ENCODE measurements at places on chromosomes 7 and 10.

DNA sequence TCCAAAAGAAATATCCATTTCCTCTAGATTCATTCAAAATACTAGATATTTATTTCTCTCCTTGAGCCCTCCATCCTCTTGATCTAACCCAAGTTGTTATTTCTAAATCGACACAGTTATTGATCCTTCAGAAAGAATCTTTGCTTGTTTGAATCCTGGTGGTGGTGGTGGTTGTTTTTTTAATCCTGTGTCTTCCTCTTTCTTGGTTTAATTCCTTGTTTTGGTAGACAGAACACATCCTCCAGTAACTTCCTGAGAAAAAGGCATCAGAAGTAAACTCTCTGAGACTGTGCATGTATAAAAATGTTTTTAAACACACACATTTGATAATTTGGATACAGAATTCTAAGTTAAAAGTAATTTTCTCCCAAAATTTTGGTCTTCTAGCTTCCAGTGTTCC lies 49.9 kb downstream of the SIRT1 start:
- DNase-seq, result no peak

DNA sequence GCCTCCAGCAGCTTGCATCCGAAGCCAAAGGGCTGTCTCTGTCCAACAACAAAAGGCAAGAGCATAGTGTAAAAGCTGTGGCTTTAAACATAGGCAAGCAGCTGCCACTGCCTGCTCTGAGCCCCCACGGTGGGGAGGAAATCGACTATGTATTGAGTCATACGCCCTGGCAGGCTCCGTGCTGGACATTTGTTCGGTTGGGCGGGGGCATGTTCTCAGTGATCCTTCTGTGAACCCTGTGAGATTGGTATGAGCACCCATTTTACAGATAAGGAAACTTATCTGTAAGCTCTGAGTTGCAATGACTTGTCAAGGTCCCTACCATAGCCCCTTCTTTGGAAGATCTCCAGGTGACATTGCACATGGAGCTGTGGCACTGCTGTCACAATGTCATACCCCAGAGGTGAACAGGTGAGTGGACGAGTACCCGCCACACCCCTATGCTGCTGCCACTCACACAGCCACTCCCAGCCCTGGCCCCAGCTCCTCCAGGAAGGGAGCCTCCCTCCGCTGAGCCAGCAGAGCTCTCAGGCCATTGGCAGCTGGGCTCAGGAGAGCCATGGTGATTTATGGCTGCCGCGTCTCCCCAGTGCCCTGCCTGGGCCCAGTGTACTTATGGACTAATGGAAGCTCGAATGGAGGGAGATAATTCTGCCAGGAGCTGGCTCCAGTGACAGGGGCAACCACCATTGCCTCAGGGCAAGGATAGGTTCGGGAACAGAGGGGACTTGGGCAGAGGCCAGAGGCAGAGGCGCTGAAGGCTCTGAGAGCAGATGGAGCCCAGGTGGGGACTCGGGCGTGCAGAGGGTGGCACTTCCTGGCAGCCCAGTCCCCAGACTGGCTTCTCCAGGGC lies 43.7 kb downstream of the UNC5B start:
- no peak for DNase-seq

GRCh38 chr7:96427143-96427542 lies 105.2 kb upstream of the SLC25A13 start:
- DNase-seq, result no peak

DNA sequence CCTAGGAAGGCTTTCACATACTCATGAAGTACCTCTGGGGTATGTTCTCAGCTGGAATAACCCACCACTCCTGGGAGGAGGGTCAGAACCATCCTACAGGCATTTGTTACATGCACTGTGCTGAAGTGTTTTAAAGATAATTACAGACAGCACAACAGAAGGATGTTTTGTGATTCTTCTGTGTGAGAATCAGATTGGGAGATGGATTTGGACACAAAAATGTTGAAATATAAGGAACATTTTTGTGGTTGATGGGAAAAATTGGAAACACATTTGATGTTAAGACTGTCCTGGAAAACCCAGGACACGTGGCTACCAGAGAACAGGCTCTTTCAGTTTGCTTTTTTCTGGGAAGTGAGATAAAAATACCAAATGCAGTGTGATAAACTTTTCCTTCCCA lies 61.4 kb downstream of the BICC1 start:
- DNase-seq, result no peak

DNA sequence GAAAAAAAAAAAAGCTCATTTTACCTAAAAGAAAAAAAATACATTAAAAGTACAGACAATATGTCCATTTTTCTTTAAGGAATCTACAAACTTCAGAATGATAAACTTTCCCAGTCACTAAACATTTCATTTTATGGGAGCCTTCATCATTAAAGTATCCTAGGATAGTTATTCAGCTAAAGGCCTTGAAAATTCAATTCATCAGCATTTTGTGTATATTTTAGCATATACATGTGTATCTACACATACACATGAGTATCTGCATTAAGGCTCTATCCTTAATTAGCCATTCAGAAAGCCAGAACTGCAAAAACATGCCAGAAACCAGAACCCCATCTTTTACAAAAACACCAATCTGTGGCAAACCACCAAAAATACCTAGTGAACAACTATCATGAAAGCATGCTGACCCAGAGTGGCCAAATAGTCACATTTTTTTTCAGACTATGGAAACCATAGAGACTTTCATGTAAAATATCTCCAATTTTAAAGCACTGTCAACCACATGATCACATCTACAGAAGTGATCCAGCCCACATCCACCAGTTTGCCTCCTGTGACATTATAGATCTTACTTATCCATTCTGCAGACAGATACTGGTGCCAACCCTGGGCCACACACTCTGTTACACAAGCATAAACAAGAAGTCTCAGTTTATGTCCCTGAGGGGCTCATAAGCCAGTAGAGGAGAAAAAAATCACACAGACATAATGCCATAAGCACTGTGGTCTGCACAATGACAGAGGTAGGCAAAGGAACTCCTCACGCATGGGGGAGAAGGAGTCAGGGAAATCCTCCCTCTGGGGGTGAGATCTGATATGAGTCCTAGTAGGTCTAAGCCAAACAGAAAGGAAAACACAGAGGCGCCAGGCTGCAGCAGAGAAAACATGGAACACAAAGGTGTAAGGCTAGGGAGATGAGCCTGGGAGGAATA lies 79.2 kb downstream of the SRPK2 start:
- no peak for DNase-seq

DNA sequence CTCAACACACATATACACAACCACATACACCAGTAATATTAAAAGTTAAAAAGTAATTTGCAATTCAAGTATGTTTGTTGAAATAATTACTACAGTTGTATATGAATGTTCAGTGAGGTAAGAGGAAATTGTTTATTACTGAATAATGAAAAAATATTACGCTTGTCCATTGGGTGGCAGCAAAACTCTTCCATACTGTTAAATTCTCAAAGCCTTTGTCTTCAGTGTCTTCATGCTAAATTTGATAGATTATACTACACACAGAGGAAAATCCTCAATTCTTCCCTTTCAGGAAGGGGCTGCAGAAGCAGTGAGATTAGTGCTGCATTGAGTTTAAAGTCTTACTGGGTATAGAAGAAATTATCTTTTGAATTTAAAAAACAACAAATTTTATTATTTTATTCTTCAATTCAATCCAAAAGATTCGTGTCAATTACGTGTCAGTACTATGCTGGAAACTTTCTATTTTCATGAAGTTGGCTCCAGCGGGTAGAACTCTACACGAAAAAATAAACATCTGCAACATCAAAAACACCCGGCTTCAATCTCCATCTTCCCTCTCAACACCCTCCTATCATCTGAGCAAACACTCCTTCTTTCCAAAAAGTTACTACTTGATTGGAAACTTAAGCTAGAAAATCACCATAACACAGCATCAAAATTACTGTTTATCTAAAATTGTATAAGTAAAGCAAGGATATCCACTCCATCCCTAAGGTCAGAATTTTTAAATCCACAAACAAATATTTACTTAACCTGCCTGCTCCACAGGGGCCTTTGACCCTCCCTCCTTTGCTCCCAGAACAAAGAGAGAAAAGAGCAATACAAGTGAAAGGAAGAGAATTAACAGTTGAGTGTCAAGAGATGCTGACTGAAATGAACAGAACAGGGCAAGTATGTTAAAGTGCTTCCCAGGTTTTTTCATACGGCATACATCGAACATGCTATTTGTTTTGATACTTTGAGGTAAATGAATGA lies 37.0 kb upstream of the TES start:
- DNase-seq, result no peak

DNA sequence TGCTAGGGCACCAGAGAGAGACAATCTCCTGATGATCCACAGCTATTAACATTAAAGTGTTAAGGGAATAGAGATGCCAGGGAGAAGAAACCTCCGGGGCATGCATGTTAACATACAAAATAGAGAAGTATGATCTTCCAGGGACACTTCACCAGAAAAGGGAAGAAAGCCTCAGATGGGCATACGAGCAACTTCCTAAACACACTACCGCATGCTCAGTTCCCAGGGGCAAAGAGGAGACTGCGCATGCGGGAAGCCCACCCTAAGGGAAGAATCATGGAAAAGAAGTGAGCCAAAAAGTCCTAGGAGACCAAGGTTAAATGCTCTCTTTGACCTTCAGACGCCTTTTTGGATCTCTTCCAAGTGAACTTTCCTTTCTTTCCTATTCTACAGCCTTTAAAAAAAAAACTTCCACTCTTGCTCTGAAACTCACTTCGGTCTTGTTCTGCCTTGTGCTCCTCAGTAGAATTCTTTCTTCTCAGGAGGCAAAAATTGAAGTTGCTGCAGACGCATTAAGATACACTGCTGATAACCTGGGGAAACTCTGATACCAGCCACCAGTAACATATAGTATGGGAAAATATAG lies 1211.3 kb downstream of the REEP3 start:
- no peak for DNase-seq

DNA sequence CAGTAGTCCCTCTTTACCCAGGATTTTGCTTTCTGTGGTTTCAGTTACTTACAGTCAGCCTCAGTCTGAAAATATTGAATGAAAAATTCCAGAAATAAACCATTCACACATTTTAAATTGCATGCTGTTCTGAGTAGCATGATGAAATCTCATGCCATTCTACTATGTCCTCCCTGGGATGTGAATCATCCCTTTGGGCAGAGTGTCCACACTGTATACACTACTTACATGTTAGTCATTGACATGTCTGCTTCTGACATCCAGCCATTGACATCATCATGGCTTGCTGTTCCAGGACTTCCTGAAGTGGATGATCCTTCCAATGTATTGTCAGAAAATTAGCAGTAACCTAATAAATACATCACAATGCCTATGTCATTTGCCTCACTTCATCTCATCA lies 34.6 kb upstream of the MALRD1 start:
- DNase-seq, result no peak

DNA sequence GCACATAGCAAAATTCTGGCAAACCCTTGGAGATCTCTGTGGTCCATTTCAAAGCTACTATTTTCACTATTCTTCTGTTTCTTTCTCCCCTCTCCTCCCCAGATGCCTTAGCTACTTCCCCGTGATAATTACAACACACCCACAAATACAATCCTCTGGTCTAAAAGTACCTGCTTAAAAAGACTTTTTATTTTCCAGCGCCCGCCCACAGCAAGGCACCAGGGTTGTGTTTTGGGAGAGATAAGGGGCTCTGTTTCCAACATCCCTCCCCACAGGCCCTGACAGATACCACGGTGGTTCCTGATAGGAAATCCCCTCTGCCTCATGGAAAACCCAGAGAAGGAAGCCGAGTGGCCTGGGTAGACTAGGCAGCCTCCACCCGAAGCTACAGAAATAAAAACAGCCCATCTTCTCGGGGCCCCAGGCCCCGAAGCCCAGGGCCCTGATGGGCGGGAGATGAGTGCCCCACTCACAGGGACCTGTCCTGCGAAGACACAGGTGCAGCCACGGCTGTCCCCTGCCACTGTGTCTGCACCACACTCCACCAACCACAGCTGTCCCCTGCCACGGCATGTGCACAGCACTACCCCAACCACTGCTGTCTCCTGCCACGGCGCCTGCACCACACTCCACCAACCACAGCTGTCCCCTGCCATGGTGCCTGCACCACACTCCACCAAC lies 19.7 kb downstream of the CALML5 start:
- no peak for DNase-seq

- no peak for DNase-seq
Observed at GRCh38 chr7:138008588-138009349, 6.9 kb upstream of the CREB3L2 start.

- no peak for DNase-seq
Observed at GRCh38 chr7:158663428-158663741, 41.2 kb downstream of the NCAPG2 start.

GRCh38 chr10:88886557-88886956 lies 6.5 kb downstream of the STAMBPL1 start:
- no peak for DNase-seq

- no peak for DNase-seq
Observed at GRCh38 chr10:22834471-22834870, 93.4 kb upstream of the ARMC3 start.

DNA sequence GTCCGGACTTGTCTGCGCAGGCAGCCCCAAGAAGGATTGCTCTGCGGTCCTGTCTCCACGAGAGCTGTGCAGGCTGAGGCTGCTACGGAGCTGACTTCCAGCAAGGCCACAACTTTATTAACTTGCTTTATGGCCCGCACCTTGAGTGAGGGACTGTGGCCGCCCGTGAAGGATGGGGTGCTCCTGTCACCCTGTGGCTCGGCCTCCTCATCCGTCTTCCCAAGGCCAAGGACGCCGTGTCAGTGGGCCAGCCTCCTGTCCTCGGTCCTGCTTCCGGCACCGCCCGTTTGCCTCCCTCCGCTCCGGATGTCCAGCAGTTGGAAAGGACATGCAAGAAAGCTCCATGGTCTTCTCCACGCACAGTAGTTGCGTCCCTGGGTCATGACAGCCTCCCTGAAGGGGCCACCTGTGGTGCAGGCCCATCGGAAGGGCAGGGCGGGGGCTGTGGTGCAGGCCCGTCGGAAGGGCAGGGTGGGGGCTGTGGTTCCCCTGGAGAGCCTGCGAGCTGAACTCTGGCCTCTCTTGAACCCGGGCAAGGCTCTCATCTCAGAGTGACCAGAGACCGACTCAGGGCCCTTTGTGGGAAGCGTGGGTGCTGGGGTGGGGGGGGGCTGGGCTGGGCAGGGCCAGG lies 87.1 kb downstream of the NKX6-2 start:
- DNase-seq, result no peak

Measured in GM12891 (cell line).